ENCODE measurements at places on chromosomes 13 and 19.
A peak's percentile ranks its signal among the peaks of the same experiment; 100 is the strongest.

DNA sequence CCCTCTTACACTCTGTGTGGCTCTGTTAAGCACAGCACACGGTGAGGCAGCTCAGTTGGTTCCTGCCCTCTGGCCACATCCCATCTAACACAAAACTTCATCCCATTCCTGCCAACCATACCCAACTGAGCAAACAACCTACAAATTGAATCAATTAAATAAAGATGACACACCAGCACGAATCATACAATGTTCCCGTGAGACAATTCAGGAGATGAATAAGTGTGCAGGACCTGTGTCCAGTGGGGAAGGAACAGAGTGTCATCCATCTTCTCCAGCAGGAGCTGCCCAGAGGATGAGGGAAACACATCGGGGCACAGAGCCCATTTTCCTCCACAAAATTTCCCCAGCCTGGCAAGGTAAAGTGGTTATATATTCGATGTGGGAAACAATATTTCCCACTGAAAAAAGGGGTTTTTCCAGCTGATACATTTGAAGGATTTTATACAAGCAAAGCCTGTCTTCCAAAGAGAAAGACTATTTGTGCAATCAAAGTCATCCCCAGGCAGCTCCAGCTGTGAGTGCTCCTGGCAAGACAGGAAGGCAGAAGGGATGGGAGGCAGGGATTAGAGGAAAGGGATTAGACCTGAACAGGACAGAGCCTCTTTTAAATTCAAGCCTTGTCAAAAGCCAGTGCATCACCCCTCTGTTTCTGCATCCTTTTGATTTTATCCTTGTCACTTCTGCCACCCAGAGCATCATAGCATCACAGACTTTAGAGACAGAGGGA, 240.2 kb downstream of the LHFPL6 start:
- DNase-seq, result no peak

- DNase-seq, result no peak
Observed at GRCh38 chr13:47508527-47509228, 492.4 kb downstream of the SUCLA2 start.

DNA sequence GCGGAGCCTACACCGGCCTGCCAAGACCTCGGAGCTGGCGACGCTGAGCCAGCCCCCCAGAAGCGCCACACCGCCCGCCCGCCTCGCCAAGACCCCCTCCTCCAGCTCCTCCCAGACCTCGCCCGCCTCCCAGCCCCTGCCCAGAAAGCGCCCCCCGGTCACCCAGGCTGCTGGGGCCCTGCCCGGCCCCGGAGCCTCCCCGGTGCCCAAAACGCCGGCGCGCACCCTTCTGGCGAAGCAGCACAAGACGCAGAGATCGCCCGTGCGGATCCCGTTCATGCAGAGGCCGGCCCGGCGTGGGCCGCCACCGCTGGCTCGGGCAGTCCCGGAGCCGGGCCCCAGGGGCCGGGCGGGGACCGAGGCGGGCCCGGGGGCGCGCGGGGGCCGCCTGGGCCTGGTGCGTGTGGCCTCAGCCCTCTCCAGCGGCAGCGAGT, 10.2 kb downstream of the C19orf25 start:
- no peak for DNase-seq

DNA sequence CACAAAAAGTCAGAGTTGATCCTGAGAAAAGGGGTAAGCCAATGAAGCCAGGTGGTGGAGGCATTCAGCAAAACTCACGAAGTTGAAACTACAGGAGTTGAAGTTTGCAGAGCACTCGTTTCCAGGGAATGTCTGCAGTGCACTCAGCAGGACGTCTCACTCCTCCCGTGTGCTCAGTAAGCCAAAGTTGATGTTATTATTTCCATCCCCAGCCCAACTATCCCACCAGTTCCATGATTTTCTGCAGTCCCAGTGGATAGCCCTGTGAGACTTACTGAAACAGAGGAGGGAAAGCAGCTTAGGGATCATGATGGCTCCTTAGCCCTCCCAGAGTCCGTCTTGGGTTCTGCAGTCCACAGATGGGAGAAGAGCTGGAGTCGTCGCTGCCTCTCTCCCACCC, at the start of gene TARM1:
TARM1 (minus strand) TSS at position 334 of the 400 bp plus-strand sequence; CDS start at position 309, 25 bp downstream.
- DNase-seq, result no peak

- DNase-seq, result no peak
Observed at GRCh38 chr13:36815062-36815461, 4.0 kb upstream of the RFXAP start.

DNA sequence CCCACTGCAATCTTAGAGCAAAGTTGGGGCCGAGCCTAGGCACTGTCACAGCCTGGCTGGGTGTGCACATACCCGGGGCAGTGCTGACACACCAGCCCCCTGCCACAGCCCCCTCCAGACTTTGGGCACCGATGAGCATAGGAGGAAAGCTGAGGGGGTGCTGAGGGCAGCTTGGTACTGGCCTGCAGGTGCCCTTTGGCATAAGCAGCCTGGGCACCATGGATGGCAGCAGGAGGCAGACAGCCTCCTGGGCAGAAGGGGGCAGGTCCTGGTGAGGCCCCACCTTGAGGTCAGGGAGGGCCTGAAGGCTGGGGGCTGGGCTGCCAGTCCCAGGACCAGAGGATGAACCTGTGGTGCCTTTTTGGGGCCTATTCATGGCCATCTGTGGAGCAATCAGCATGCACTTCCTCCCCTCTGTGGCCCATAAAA, 8.2 kb downstream of the IGFL4 start:
- DNase-seq, result no peak

DNA sequence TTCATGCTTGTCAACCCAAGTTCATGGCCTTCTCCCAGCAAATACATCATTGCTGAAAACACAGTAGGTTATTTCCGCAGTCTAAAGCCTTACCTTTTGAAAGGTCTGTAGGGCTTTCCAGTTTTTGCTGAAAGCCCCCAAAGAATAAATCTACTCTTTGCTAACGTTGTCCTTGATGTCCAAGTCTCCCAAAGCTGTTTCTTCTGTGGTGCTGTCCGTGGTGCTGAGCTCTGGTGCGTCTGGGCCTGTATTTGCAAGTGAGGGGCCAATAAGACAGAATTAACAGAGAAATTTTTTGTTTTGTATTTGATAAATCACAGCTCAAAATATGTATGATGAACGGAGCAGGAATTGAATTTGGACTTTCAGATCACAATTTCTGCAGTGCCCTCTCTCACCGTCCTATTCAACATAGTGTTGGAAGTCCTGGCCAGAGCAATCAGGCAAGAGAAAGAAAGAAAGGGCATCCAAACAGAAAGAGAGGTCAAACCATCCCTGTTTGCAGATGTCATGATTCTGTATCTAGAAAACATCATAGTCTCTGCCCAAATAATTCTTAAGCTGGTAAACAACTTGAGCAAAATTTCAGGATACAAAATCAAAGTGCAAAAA, 9.8 kb upstream of the LGALS16 start:
- DNase-seq, result no peak

GRCh38 chr19:28285078-28285477, 927.9 kb downstream of the UQCRFS1 start:
- DNase-seq, result no peak

DNA sequence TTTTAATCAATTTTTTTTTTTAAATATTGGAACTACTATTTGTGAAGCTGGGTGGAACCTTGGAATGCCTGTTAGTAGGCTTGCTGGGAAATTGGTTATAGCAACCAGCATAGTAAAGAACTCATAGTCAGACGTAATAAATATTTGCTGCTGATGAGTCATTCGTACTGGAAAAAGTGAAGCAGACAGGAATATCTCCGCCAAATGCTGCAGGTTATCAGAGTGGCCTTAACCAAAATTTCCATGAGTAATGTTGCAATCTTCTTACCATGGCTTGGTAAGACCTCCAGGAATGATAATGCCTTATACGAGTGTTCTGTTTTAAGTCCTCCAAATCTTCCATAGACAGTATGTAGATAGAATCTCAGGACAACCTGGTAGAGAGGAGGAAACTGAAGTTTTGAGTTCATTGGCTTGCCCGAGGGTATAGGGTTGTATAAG, 34.2 kb downstream of the MBNL2 start:
- DNase-seq, result no peak

DNA sequence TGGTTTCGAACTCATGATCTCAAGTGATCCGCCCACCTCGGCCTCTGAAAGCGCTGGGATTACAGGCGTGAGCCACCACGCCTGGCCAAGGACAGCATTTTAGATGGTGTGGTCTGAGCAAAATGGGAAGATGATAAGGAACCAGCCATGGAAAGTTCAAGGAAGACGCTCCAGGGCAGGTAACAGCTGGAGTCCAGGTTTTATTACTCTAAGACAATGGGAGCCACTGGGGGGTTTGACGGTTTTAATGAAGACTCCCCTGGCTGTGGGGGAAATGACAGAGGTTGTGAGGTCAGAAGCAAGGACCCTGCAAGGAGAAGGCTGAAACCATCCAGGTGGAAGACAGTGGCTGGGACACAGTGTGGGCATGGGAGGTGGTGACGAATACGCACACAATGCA, 20.9 kb downstream of the PRKD2 start:
- no peak for DNase-seq

DNA sequence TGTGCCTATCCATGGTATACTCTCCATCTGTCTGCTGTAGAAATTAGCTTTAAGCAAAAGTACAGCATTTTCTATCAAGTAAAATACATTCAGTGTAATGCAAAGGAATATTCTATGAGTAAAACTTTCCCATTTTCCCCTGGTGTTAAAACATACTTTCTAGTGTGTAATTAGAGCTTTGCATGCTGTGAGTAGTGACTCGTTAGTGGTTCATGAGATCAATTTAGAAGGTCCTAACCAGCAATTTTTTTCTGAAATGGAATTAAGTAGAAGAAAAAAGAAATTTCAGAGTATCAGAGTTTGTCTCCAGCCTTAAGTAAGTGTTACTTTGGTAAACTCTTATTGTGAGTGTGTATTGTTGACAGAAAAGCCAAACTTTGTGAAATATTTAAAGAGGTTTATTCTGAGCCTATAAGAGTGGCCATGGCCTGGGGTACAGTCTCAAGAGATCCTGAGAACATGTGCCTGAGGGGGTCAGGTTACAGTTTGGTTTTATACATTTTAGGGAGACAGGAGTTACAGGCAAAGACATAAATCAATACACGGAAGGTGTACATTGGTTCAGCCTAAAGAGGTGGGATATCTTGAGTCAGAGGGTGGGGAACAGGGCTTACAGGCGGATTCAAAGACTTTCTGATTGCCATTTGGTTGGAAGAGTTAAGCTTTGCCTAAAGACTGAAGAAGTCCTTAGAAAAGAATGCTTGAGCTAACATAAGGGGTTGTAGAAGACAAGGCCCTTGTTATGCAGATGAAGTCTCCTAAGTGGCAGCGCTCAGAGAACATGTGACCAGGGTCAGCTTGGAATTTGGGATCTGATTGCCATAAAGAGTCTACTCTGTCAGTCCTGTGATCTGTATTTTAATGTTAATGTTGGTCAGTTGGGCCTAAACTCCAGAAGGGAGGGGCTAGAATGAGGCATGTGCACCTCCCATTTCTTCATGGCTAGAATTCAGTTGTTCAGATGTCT, 25.5 kb downstream of the FAM187B start:
- no peak for DNase-seq

- no peak for DNase-seq
Observed at GRCh38 chr19:7763696-7764095, 653 bp downstream of the CLEC4M start.

GRCh38 chr19:4983346-4984105, 14.6 kb downstream of the KDM4B start:
- DNase-seq, result no peak

- DNase-seq, result no peak
Observed at GRCh38 chr19:55336101-55336500, 3.6 kb upstream of the KMT5C start.

- DNase-seq, result no peak
Observed at GRCh38 chr19:49422407-49423070, 702 bp downstream of the PTH2 start.

DNA sequence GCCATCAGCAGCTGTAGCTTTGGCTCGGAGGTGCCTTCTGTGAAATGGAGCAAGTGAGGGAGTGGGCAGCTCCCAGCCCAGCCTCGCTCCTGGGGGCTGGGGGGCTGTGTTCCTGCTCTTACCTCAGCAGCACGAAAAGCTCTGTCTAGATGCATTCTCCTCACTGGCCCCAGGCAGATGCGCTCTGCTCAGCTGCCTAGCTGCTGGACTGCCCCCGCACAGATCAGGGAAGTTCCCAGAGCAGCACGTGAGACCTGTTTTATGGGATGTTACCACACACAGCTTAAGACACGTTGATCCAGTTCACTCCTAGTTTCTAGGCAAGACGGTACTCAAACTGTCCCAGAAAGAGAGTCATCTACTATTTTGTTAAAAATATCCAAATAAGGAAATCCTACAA, 13.6 kb downstream of the LCP1 start:
- peak; percentile 47 for DNase-seq

DNA sequence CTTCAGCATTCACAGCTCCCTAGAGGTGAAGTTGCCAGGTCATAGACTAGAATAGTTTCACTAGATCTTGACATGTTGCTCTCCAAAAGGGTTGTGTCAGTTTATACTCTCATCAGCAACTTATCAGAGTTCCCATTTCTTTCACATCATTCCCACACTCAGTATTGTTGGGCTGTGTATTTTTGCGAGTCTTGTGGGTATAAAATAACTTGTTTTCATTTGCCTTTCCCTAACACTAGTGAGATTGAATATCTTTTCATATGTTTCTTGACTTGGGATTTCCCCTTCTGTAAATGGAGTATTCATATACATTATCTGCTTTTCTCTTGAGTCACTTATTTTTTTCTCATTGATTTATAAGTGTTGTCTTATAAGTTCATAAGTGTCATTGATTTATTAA, 55.2 kb upstream of the GPR183 start:
- DNase-seq, result no peak

- DNase-seq, result no peak
Observed at GRCh38 chr13:60328073-60328472, 68.9 kb upstream of the TDRD3 start.

DNA sequence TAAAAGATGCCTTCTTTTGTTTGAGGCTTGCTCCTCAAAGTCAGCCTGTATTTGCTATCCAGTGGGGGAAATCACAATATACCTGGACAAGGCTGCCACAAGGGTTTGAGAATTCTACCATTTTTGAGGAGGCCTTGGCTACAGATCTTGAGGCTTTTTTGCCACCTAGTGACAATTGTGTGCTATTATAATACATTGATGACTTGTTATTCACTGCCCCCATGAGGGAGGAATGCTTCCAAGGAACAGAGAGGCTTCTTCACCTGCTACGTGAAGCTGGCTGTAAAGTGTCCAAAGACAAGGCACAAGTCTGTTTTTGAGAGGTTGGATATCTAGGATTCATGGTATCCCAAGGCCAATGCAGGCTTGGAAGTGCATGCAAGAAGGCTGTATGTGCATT, 72.5 kb downstream of the ZNF708 start:
- no peak for DNase-seq

DNA sequence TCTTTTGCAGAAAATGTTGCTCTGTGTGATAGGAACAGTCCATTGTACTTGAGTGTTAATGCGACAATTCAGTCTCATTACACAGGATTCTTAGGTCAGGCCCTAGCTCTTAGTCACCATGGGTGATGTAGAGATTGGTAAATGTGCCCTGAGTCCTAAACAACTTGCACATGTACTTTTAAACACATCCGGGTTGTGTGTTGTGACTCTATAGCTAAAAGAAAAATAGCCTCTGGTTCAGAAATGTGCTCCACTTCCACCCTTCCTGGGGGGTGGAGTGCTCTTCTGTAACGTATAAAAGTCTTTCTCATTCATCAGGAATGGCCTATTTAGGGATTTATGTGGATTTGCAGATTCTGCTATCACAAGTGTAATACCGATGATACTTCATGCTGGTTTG, 5.2 kb downstream of the SPATA13 start:
- DNase-seq, result no peak
